ENCODE measurements at places on chromosomes 12 and 14.

DNA sequence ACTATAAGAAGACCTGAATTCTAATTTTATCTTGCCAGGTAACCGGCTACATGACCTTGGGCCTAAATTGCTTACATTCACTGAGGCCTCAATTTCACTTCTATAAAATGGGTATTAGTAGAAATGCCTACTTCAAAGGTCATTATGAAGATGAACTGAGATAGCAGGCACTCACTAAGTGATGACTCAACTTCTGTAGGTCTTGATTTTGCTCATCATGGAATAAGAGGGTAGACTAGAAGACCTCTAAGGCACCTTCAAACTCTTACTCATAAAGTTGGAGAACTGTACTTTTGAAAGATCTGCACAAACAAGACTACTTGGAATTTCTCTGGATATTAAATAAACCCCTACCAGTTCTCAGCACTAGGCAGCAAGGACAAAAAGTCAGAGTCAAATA, 39.3 kb upstream of the FRMD6 start:
- no peak for DNase-seq

GRCh38 chr12:52423661-52424500, 10.3 kb downstream of the KRT75 start:
- no peak for DNase-seq

DNA sequence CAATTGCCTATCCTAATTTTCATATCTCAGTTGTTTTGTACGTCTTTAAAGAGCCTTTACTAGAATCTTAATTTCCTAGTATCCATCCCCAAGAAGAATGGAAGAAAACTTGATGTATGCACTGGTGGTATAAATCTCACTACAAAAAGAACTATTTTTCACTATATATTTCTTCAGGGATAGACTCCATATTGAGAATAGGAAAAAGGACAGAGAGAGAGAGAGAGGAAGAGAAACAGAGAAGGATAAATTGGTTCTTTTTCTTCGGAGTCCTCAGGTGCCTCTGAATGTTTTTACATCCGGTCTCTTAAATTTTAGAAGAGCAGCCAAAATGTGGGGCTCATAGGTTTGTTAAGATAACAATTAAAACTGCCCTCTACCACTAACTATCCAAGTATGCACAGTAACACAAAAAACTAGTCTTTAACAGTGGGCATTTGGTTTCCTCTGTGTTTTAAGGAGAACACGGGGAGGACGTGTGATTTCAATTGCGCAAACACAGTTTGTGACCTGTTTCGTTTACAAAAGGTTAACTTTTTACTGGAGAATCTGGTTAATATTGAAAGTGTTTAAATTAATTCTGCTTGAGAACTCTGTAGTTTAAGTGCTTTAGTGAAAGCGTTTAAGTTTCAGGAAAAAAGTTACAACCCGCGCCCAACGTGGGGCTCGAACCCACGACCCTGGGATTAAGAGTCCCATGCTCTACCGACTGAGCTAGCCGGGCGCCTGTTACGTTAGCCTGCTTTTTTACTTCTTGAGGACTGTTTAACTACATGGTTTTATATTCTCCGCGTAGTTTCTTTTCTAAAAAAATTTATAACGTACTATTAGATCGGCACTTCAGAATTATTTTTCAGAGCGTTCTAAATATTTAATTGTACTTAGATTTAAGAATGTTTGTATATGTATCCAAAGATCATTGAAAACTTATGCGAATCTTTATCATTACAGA, 5.1 kb upstream of the PSMA3 start:
- DNase-seq = peak; percentile 39

DNA sequence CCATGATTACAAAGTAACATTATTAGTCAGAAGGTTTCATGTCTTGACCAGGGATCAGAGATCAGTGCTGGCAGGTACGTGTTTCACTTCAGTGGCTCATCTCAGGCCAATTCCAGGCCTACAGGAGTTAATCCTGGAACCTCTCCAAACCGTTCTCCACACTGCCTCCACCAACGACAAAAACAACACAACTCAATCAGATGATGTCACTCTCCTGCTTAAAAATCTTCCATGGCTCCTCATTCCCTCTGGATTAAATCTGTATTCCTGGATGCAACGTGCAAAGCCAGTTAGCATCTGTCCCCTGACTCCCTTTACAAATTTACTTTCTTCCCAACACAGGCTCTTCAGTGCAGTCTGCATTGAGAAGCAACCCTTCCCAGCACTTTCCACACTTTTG, 34.3 kb upstream of the TXNRD1 start:
- DNase-seq = no peak
